ENCODE measurements at places on chromosomes 11 and 22. TPM values are rescaled to one million over a fixed set of nuclear protein-coding genes. Genes with fewer than 3 reads are reported as not detected.
A peak's percentile ranks its signal among the peaks of the same experiment; 100 is the strongest.

TREH gene
- total RNA-seq, result not detected

SHANK3 gene
- 4.1 TPM for total RNA-seq

TEX12 gene
- total RNA-seq, result not detected

TM7SF2 gene
- 54.6 TPM for total RNA-seq

PPP2R5B gene
- 27.3 TPM for total RNA-seq

INS gene
- total RNA-seq, result not detected

GRCh38 chr11:72783144-72783905 lies 10.5 kb downstream of the STARD10 start:
- DNase-seq, result no peak

- no peak for DNase-seq
These were observed 84.7 kb downstream of the MAML2 start for GRCh38 chr11:96257972-96258934.

GRCh38 chr11:66150725-66151124 lies 80.7 kb downstream of the PACS1 start:
- no peak for DNase-seq

GRCh38 chr22:17303840-17304779 lies 65.2 kb upstream of the CECR2 start:
- DNase-seq, result no peak

GRCh38 chr11:125990244-125990643 lies 44.4 kb downstream of the VSIG10L2 start:
- DNase-seq, result peak; percentile 22

- DNase-seq, result no peak
These were observed 86.6 kb downstream of the YAP1 start for GRCh38 chr11:102196816-102197215.

GRCh38 chr11:128305588-128305987 lies 281.8 kb downstream of the ETS1 start:
- no peak for DNase-seq

- no peak for DNase-seq
These were observed 351.5 kb downstream of the BRD1 start for GRCh38 chr22:49476176-49476575.

DNA sequence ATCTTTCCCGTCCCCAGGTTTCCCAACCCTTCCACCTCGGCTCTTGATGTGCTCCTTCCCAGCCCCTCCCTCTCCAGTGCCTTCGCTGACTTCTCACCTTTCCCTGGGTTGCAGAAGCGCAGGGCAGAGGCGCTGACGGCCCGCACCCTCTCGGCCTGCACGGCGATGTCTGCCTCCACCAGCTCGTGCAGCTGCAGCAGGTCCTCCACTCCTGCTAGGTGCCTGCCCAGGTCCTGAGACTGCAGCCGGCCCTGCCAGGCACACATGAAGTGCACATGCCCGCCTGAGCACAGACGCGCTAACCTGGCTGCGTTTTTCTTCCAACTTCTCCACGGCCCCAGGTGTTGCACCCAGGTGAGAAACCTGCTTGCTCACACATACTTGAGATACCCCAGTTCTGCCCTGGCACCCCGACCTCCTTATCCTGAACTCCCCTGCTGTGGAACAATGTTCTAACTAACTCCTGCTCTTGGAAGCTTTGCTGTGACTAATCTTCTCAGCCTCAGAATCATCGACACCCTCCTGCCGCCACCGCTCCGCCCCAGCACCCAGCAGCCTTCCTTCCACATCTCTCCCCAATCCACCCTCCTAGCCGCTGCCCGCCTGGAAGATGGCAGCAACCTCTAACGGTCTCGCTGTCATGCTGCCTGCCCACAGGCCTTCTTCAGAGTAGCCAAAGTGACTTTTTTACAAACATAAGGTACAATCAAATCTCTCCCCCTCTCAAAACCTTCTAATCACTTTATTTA lies 23.3 kb downstream of the SPTBN2 start:
- no peak for DNase-seq

DNA sequence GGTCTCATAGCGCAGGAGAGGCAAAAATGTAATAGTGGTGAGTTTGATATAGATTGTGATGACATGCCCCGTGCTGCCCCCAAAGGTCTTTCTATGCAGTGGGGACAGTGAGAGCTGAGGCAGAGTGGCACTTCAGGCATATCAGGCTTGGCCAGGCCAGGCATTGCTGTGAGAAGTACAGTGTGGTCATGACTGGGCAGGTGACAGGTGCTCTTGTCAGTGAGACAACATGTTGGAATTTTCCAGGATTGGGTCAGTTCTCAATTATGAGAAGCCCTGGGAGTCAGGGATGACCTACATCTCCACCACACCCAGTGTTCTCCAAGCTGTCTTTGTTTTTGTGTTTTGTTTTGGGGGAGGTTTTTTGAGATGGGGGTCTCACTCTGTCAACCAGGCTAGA lies 3.7 kb downstream of the SNAP29 start:
- DNase-seq, result no peak

DNA sequence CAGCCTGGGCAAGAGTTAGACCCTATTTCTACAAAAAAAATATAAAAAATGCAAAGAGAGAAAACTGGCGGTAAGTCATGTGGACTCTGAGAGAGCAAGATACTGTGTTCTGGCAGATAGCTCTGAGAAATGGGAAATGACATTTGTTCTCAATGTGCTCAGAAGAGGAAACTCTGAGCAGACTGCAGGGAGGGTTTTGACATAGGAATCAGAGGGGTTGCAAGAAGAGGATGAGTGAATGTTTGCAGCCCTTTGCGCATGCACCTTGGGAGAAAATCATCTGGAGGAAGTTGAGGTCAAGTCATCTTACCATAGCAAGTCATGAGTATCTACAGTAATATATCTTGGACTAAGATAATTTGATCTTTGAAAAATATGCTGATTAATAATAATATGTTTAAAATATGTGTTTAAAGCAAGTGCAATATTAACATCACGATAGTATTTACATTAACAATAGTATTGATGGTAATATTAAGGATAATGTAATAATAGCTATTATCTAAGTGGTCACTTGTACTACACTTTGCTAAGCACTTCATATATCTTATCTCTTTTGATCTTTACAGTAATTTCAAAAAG lies 2.6 kb downstream of the ACER3 start:
- DNase-seq, result no peak

- DNase-seq, result no peak
These were observed 883.5 kb downstream of the TBC1D22A start for GRCh38 chr22:47645923-47646322.

- no peak for DNase-seq
These were observed 56.9 kb downstream of the ATG16L2 start for GRCh38 chr11:72871119-72871518.

GRCh38 chr11:8692417-8692816 lies 9.8 kb downstream of the RPL27A start:
- DNase-seq, result no peak

DNA sequence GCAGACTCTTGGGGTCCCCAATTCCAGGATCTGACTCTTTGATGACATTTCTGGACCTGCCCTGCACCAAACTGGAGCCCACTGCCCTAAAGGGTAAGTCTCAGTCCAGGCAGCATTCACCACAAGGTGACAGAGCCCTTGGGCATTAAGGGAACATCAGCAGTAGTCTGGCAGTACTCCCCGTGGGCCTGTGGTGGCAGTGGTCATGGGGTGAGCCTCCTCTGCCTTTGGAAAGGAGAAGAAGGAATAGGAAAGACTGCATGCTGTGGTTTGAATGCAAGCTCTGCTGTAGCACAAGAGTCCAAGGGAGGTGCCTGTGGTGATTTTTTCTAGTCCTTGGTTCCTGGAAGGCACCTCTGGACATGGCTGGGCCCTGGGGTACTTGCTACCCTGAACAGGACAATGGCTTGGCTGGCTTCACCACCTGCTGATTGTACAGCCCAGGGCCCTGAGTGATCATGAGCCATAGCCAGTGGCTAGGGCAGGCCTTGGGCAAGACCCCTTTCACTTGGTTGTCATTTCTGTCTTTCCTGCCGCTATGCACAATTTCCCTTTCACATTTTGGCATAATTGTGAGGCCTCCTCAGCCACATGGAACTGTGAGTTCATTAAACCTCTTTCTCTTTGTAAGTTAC lies 160.7 kb upstream of the GRIA4 start:
- DNase-seq, result no peak

DNA sequence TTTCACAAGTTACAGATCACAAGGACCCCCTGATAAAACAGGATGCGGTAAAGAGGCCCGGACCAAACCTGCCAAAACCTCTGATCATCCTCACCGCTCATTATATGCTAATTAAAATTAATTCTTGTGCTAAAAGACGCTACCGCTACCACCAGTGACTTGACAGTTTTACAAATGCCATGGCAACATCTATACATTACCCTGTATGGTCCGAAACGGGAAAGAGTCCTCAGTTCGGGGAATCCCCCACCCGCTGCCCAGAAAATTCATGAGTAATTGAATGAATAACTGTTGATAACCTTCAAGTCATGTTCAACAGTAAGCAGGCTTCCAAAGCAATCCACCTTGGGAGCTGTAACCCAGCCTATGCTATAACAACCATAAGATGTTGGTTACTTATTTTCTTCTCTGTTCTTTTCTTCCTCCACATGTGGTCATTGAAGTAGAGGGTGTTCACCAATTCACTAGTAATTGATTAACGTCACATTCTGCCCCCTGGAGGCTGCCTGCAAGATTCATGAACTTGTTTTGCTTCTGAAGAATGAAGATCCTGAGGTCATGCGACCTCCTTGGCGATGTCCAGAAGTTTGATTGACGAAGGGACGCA lies 20.6 kb downstream of the APOBEC3H start:
- DNase-seq, result no peak

- DNase-seq, result no peak
These were observed 11.4 kb downstream of the KDELR3 start for GRCh38 chr22:38479096-38479837.

DNA sequence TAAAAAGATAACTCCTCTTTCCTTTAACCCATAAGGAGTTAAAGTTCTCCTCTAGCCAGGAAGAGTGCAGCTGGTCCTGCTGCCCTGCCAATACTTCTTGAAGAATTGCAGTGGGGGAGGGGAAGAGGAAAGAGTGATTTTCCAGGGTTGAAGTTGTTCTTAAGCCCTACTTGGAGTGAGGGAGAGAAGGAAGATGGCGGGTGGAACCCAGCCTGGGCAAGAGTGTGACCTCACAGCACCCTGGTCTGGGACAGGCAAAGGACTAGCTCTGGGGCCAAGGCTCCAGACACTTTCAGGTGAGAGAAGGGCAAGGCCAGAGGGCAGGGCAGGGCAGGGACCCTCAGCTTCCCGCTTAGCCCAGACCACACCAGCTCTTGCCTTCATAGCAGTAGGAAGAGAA lies 6.6 kb downstream of the TNKS1BP1 start:
- DNase-seq, result no peak

DNA sequence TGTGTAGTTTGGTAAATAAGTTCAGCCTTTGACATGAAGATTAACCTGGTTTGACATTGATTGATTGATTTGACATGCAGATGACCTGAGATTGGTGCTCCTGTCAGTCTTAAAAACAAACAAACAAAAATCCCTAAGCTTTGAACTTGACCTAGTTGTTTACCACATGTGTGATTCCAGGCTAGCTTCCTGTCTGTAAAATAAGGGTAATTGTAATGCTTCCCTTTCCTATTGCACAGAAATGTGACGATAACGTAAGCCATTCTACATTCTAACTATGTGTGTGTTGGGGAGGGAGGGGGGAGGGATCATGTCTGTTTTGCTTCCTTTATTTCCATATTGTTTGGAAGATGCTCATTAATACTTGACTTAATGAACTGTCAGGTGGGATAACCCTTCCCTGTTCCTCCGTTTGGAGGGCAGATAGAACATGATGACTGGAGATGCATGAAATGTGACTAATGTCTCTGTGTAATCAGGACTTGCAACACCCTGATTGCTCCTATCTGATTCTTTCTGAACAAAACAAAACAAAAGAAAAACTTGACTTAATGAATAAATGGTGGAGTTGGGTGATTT lies 106.1 kb upstream of the CLMP start:
- no peak for DNase-seq

GRCh38 chr22:40008726-40009291 lies 14.1 kb downstream of the FAM83F start:
- DNase-seq, result no peak

DNA sequence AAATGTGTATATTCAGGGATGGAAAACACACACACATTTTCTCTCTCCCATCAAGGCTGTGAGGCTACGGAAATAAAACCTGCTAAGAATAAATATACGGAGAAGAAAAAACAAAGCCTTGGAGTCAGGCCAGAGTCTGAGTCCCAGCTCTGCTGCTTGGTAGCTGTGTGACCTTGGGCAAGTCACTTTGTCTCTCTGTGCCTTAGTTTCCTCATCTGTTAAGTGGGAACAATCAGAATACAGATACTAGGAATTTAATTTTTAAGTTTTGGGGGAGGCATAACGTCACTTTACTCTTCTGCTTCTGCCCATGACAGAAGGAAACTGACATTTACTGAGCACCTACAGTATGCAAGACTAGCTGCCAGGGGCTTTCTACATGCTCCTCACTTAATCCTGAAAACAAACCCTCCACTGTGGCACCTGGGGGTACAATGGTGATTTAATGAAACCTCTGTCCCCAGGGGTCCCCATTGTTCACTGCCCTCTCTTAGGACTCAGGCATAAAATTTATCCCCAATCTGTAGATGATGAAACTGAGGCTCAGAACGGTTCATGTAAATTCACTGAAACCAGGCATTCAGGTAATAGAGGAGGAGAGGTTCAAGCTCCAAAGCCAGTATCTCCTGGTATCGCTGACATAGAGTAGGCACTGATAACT lies 131.9 kb upstream of the SERPIND1 start:
- DNase-seq, result no peak

GRCh38 chr11:45152740-45153595 lies 6.5 kb downstream of the PRDM11 start:
- no peak for DNase-seq

DNA sequence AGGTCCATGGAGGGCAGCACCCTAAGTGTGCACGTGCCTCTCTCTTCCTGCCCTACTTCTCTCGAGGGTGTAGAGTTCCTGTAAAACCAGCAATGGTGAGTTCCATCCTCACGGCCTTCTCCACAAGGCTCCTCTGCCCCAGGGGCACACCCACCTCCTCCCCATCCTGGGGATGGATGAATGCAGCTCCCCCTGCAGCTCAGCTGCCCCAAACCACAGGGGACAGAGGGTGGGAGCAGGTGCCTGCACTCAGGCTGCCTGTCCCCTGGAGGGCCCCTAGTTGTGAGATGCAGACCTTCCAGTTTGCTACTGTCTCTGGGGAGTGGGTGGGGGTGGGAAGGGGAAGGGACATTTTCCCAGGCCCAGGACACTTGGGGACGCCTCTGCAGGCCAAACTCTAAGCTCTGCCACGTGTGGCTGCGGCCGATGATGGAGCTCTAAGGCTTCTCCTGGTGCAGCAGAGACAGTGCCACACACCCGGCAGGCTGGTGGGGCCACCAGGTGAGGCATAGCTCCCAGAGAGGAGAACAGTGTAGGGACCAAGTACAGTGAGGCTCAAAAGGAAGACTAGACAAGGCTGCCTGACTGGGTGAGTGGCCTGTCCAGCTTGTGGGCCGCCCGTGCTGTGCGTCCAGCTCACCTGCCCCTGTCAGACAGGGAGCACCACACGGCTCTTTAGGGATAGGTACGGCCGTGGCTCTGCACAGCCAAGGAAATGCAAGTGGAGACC lies 540.9 kb downstream of the TBC1D22A start:
- DNase-seq, result no peak

DNA sequence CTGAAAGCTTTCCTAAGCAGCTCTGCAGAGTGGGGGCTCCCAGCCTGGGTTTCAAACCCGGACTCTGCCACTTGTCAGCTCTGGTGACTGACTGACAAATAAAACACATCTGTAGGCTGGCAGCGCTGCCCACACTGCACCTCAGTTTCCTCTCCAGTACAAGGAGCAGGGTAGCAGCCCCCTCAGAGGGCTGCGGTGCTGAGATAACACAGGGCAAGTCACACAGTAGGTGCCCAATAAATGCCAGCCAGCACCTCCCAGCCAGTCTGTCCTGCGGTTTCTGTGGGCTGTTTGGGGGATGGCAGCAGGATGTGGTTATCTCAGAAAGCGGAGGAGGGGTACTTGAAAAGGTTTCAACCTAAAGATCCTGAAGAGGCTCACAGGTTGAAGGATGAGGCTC lies 1.5 kb downstream of the SYT12 start:
- DNase-seq, result no peak
